EH (cell line): ENCODE measurements at places on chromosomes 1 and 21.

DNA sequence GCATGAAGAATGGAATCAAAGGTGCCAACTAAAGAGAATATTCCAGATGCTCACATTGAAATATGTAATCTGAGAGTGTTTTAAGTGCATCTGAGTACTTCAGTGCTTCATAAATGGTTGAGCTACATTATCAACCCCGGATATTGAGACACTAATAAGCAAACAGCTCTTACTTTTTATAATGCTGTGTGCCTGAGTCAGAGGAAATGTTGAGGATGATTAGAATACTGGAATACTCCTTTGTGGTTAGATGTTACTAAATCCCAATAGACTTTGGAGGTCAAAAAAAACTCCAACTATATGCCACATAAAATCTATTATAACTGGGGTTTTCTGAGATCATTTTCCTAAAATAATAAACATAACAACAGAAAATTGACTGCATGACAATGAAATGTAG, 12.5 kb upstream of the KCNA3 start:
- peak; percentile 23 for DNase-seq

DNA sequence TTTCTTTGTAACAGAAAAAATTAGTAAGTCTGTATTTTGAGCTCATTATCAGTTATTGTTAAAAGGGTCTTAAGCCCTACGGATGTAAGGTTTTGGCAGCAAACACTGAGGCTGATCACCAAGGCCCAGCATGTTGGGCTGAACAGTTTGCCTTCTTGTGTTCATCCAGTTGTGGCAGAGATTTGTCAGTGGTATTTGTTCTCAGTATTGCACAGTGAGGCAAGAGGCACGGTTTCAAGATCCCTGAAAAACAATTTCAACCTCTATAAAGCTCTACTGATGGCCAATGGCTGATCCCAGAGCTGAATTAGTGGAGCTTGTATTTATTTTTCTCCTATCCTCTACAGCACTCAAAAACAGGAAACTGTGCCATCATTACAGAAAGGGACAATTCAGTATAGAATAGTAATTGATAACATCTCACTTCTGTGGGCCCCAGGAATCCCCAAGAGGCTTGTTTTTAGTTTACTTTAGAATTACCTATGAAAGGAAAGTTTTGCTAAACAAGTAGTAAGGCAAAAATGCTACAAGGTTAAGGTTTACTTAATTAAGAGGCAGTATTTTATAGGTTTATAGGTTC, 191.8 kb upstream of the RAB4A start:
- DNase-seq = no peak

DNA sequence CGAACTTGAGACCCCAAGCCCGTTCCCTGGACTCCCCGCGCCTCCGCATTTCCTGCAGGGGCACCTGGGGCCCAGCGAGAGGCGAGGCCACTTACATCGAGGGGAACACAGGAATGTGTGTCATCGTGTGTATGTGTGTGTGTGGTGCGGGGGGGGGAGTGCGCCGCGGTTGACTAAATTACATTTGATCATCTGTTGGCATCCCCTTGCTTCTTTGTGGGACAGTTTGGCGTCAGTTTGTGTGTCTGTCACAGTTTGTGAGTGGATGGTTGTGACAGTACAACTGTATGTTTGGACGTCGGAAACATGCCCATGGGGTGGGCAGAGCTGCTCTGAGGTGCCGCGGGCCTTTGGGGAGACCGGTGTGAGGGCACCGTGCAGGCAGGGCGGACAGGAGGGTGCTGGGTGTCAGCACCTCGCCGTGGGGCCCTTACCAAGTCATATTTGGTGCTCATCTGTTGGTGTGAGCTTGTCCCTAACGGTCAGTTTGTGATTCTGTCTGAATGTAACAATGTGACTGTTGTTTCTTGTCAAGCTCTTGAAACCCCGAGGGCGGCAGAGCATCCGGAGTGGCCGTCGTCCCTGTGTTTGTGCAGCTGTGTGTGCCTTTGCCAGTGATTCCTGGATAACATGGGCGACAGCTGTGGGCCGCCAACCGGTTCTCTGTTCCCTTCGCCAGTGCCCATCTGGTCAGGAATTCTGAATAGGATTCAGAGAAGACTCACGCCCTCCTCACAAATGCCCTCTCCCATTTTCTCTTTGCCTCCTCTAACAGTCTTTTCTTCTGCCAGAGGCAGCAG, 899 bp downstream of the OPRD1 start:
- DNase-seq = no peak

GRCh38 chr1:166933140-166933539, 42.2 kb downstream of the ILDR2 start:
- no peak for DNase-seq

DNA sequence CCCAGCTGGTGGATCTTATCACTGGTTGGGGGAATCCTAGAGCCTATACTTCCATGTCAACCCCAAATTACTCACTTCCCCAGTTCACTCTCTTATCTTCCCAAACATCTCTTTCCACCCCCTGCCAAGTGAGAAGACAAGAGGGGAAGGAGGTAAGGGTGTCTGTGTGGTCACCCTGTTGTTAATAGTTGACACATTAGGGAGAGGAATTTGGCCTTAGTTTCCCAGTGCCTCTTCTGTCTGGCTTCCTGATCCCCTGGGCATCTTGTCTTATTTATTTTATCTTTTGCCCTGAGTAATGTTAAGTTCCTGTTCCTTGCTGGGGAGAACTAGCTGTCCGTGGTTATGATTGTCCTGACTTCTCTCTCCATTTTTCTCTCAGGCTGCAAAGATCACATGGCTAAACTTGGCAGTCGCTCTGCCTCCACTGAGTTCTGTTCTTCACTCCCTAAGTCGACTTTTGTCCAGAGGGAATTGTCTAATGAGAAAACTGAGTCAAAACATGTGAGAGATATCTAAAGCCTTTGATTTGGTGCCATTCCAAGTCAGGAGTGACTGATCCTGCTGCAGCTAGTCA, 157.1 kb upstream of the SYT6 start:
- DNase-seq = peak; percentile 77

DNA sequence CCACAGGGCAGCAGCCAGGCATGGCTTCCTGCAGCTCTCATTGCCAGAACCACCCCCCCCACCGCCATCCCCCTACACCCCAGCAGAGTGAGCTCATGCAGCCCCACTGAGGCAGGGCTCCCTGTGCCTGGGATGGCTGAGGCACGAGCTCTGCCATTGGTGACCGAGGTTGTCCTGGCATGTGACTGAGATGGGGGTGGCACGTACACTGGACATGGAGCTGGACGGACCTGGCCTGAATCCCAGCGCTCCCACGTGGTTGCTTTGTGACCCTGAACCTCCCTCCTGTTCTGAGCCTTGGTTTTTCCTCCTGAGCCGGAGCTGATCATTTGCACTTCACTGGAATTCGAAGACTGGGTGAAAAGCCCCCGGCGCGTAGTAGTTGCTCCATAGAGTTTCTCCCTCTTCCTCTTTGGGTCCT, 28.3 kb downstream of the ALPL start:
- no peak for DNase-seq

DNA sequence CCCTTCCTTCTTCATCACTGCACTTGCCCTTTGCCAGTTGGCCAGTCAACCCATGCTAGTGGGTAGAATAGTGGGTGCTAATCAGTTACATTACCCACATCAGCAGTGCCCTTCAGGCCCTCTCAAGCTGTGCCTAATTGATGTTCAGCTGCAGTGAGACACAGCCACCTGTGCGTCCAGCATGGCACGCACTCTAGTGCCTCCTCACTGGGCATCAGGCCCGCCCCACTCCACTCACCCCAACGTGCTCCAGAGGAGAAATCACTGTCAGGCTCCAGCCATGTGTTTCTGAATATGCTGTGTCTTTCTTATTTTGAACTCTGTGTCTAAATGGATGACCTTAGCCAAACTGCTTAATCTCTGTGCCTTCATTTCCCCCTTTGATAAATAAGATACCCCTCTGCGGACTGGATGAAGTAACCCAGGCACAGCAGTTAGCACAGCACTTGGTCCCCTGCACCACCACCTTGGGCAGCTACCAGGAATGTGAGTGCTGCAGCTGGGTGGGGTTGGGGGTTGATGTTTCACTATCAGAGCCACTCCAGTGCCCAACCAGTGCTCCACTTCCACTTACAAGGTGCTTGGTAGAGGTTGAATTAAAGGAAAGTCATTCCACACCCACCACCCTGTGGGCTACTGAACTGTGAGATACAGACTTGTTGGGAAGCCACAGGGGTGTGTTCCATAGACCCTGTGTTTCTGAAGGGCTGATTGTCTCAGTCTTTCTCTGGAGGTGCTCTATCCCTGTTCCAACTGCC, 8.9 kb upstream of the ADORA3 start:
- no peak for DNase-seq

- no peak for DNase-seq
These were observed 124.2 kb upstream of the OLFM3 start for GRCh38 chr1:102120910-102121309.

GRCh38 chr1:201391651-201392511, 7.2 kb downstream of the LAD1 start:
- peak; percentile 15 for DNase-seq

- peak; percentile 58 for DNase-seq
These were observed 16.8 kb upstream of the PDIK1L start for GRCh38 chr1:26094677-26095383.

- peak; percentile 44 for DNase-seq
These were observed 104.7 kb downstream of the JAK1 start for GRCh38 chr1:64861611-64862010.

GRCh38 chr1:3403388-3404231, 50.9 kb upstream of the ARHGEF16 start:
- DNase-seq = no peak

DNA sequence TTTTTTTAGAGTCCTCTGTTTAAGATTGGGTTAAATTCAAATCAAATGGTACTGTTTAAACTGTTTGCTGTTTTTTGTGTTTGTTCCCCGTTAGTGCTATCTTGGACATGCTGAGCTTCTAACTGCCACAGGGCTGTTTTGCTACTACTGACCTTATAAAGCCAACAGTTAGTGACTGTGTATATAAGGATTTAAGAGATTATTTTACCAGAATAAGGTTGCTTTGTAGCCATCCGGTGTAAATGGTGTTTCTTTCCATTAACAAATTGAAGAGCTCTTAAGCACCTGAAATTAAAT, 37.0 kb downstream of the ZNF281 start:
- no peak for DNase-seq

GRCh38 chr1:13407811-13408210, 2.4 kb upstream of the PRAMEF20 start:
- DNase-seq = no peak
